Aorta (tissue), 5 donors: ENCODE measurements at places on chromosomes 4 and X. TPM values are rescaled to one million over a fixed set of nuclear protein-coding genes. Genes with fewer than 3 reads are reported as not detected.

DRP2 gene
- total RNA-seq: 1.5 TPM

TLL1 gene
- 19.5 TPM for total RNA-seq

WAS gene
- total RNA-seq: 12.4 TPM

TEC gene
- 9.3 TPM for total RNA-seq

CTAG1A gene
- total RNA-seq: not detected

POU4F2 gene
- not detected for total RNA-seq

APOO gene
- total RNA-seq: 5.6 TPM

SLC9B2 gene
- 25.2 TPM for total RNA-seq

USP11 gene
- total RNA-seq: 68.9 TPM

CETN2 gene
- total RNA-seq: 22.1 TPM

REELD1 gene
- total RNA-seq: 0.63 TPM

DNA sequence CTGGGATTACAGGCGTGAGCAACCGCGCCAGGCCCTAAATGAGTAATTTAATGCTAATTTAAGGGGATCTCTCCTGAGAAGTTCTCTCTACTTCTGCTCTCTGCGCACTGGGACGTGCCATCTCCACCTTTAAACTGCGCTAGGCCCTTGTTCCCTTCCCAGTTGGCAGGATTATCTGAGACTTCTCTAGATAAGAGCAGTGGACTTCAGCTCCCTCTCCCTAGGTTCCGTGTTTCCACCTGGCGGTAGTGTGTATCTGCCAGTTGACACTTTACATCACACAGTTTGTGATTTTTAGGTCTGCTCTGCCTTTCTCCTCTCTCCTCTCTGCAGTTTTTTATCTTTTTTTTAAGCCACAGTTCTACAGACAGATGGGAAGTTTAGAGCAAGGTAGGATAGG lies 40.2 kb downstream of the ARHGAP10 start:
- no peak overlapping the region for H3K4me3 ChIP-seq
- H3K4me1 ChIP-seq: no peaks in the 10 kb centered on the region
- peaks cover 4% of the 10 kb centered on the region for H3K36me3 ChIP-seq

DNA sequence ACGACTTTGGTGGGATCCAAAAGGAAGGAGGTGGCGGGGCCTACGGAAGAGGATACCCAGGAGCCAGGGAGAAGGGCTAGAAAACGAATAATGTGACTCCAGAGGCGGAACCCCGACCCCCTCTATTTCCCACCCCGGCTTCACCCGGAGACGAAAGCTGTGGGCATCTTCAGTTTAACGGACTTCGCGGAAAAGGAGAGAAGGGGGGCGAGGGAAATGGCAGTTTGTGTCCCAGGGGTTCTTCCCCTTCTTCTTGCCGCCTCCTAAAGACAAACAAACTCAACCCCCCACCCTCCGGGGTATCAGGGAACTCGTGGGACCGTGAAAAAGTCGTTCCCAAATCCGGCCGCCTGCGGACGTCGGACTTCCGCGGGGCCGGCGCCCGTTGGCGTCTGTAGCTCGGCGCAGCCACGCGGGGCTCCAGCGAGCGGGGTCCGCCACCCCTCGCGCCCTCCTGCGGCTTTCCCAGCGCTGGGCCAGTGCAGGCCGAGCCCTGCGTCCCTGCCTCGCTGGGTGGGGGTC lies 3.6 kb upstream of the LEF1 start:
- H3K27ac ChIP-seq: no peak overlapping the region
- H3K4me1 ChIP-seq: no peaks in the 10 kb centered on the region
- DNase-seq: no peak
- H3K4me3 ChIP-seq: peak overlapping the region; percentile 94
- no peaks in the 10 kb centered on the region for H3K27me3 ChIP-seq
- H3K36me3 ChIP-seq: no peaks in the 10 kb centered on the region

DNA sequence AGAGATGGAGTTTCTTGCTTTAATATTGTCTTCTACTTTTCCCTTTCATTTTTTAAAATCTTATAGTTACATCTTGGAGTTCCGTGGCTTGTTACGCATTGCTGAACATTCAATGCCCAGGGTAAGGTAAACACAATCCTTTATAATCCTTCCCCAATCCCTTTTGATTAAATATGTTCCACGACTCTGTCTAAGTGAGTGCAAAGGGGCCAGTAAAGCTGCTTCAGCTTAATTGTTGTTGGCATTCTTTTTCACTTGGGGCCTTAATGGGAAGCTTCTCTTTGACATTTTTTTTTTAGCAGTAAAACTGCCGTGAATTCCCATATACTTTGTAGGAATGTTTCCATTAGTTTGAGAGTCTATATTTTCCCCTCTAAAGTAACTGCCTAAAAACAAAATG lies 1028.1 kb downstream of the C4orf33 start:
- no peak overlapping the region for H3K4me3 ChIP-seq
- H3K27ac ChIP-seq: no peak overlapping the region
- H3K36me3 ChIP-seq: no peaks in the 10 kb centered on the region
- H3K4me1 ChIP-seq: no peaks in the 10 kb centered on the region

DNA sequence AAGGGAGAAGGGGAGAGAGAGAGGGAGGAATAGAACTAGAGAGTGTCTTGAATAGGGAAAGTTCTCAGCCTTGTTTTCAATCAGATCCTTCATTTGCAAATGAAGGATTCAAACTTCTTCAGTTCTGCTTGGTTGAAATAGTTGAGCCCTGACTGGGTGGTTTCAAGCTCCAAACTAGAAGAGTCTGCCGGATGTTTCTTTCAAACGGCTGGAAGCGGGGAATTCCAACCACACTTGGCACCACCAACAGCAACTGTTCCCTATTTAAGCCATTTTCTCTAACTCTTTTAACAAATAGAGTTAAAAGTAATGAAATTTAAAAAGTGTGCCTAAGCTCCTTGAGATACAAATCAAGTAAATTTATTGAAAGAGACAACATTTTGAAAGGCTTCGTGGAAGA lies 67.5 kb upstream of the DDX60 start:
- no peak for DNase-seq
- no peak overlapping the region for H3K4me3 ChIP-seq
- H3K27ac ChIP-seq: no peak overlapping the region
- H3K36me3 ChIP-seq: no peaks in the 10 kb centered on the region

- DNase-seq: no peak
- H3K27ac ChIP-seq: no peak overlapping the region
- no peaks in the 10 kb centered on the region for H3K4me1 ChIP-seq
- no peaks in the 10 kb centered on the region for H3K27me3 ChIP-seq
- no peak overlapping the region for H3K4me3 ChIP-seq
These were observed 645.8 kb upstream of the ATOH1 start for GRCh38 chr4:93182722-93183121.

DNA sequence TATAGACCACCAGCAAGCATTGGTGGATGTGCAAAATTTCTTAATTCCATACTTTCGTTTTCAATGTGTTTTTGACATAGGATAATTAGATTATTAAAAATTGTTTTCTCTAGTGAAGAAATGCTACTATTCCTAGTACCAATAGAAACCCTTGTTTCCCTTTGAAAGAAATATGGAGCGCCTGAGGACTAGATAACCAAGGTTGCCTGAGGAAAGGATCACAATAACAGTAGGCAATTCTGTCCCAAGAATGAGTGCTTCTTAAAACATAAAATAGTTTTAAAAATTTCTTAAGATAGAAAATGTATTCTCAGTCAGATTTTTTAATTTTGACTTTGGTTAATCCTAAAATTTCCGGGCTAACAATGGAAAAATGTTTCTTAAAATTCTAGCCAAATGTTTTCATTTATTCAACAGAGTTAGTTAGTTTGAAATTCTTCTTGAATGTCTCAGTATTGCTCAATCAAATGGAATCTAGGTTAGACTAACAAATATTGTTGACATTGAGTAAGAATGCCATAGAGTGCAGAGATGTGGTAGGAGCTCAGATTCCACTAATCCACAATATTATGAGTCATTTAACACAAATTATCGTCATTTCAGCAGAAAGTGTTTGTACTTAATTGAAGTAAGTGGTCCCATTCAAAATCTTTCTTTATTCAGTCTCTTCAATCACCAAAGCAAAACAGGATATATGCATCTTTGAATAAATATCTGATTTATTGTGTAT lies 666.0 kb downstream of the GRID2 start:
- no peaks in the 10 kb centered on the region for H3K36me3 ChIP-seq
- H3K27me3 ChIP-seq: no peaks in the 10 kb centered on the region
- no peaks in the 10 kb centered on the region for H3K4me1 ChIP-seq

DNA sequence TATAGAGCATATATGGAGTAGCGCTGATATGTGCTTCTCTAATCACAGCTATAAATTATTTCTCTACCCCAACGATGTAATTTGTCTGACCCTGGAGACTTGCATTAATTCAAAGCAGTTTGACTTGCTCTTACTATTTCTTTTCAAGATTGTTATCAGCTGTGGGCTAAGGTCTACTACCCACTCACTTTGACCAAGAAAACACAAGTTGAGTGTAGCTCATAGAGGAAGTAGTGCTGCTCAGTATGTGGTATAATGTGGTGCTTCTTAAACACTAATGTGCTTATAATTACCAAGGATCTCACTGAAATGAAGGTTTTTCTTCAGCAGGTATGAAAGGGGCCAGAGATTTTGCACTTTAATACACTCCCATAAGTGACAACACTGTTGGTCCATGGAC lies 70.1 kb downstream of the INPP4B start:
- no peak overlapping the region for H3K27ac ChIP-seq
- no peak overlapping the region for H3K4me3 ChIP-seq
- H3K27me3 ChIP-seq: no peaks in the 10 kb centered on the region
- H3K36me3 ChIP-seq: no peaks in the 10 kb centered on the region
- no peak for DNase-seq
- H3K4me1 ChIP-seq: no peaks in the 10 kb centered on the region

DNA sequence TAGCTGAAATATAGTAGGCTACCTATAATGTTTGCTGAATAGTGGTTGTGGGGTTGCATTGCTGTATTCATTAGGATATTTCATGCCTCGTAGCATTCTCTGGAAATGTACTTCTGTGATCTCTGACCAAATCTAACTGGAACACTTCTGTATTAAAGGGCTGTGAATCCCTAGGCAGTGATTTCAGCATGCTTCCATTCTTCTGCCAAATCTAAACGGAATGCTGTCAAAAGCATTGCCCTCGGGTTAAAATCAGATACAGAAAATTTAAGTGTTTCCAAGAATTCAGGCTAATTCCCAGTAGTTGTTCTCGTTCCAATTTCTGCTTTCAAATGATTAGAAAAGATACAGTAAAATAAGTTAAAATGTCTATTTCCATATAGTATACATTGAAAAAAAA lies 1847.5 kb upstream of the IGFBP7 start:
- H3K4me3 ChIP-seq: no peak overlapping the region
- H3K4me1 ChIP-seq: no peaks in the 10 kb centered on the region

DNA sequence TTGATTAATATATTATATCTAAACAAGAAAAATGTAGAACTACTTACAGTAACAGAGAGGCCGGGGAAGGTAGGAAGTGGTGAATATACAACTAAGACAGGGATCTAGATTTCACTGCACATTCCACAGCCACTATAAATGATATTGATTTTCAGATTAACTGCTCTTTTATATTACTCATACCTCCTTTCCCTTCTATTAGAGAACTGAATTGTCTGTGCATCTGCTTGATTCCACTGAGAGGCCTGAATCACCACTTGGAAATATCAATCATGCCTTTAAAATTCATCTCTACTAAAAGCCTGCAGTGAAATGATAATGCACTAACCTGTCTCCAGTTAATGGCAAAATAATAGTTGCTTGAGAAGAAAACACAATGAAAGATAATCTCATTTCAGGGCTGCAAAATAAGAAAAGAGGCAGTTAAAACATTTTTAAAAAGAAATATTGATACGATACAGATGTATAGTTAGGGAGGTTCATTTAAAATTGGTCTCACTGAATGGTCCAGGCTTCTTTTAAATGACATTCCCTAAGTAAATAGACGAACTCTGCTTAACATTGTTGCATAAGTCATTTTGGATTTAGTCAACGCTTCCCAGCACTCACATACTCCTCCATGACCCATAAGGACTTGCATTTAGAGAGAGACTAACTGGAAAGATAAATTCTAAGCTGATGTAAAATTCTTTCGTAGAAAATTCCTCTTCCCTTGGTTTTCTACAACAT lies 3.8 kb downstream of the ANTXR2 start:
- no peaks in the 10 kb centered on the region for H3K4me1 ChIP-seq
- H3K27me3 ChIP-seq: no peaks in the 10 kb centered on the region
- H3K4me3 ChIP-seq: no peak overlapping the region
- no peaks in the 10 kb centered on the region for H3K36me3 ChIP-seq
- H3K27ac ChIP-seq: no peak overlapping the region

- no peaks in the 10 kb centered on the region for H3K27me3 ChIP-seq
- H3K36me3 ChIP-seq: no peaks in the 10 kb centered on the region
- no peak for DNase-seq
- H3K27ac ChIP-seq: no peak overlapping the region
- no peak overlapping the region for H3K4me3 ChIP-seq
These were observed 54.9 kb upstream of the MAML3 start for GRCh38 chr4:140208921-140209320.

- no peak overlapping the region for H3K4me3 ChIP-seq
- H3K4me1 ChIP-seq: no peaks in the 10 kb centered on the region
- H3K27me3 ChIP-seq: no peaks in the 10 kb centered on the region
- no peak for DNase-seq
- H3K27ac ChIP-seq: no peak overlapping the region
These were observed 52.1 kb downstream of the SEL1L3 start for GRCh38 chr4:25810461-25811373.

DNA sequence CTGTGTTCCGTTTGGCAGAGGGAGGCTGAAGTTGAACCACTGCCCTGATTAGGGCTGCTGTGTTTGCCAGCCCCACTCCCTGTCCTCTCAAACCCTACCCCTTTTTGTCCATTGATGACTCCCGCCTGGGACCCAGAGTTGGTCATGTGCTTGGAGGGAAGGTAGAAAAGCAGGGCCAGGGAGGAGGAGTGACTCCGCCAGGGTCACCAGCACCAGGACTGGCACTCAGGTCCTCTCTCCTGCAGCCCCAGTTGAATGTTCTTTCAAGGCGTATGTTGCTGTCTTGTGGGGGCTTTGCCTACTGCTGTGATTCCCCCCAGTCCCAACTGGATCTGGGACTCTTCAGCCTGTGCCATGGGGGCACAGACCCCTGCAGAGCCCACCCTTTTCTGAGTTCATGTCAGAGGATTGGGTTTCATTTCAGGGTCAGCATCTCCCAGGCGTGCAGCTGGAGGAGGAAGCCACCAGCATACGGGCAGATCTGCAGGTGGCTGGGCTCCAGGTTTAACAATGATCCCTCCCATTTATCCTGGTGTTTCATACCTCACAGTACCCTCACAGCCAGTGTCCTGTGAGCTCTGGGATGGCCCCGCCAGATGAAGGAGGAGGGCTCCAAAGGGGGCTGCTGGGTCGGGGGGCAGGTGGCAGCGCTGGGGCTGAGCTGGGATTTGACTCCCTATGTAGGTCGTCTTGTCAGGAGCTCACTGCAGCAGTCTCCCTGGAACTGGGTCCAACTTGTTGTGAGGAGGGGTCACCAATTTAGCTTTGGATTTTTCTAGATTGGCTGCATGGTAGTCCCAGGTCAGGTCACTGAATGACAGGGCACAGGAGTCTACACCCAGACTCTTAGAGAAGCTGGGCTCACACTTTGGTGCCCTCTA lies 55.7 kb downstream of the MSX1 start:
- no peaks in the 10 kb centered on the region for H3K27me3 ChIP-seq
- no peaks in the 10 kb centered on the region for H3K4me1 ChIP-seq
- H3K36me3 ChIP-seq: no peaks in the 10 kb centered on the region
- no peak overlapping the region for H3K27ac ChIP-seq

DNA sequence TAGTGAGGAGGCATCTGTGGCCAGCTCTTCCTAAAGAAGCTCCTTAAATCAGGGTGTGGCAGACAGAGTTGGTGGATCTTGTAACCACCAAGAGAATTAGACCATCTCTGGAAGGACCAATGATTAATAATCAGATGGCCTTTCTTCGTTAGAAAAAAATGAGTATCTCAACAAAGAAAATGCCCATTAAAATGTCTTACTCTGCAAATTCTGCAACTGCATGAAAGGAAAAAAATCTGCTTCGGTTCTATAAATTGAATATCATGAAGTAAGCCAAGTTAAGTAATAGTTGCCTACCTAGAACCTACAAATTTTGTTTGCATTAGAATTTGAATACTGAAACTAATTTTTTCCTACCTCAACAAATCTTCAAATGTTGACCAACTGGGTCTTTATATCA lies 4.2 kb upstream of the DCLK2 start:
- no peaks in the 10 kb centered on the region for H3K4me1 ChIP-seq
- H3K36me3 ChIP-seq: no peaks in the 10 kb centered on the region
- H3K27ac ChIP-seq: no peak overlapping the region
- DNase-seq: no peak
